T-cell (primary cell): ENCODE measurements at places on chromosomes 12 and 14. TPM values are rescaled to one million over a fixed set of nuclear protein-coding genes. Genes with fewer than 3 reads are reported as not detected.
A peak's percentile ranks its signal among the peaks of the same experiment; 100 is the strongest.

DNA sequence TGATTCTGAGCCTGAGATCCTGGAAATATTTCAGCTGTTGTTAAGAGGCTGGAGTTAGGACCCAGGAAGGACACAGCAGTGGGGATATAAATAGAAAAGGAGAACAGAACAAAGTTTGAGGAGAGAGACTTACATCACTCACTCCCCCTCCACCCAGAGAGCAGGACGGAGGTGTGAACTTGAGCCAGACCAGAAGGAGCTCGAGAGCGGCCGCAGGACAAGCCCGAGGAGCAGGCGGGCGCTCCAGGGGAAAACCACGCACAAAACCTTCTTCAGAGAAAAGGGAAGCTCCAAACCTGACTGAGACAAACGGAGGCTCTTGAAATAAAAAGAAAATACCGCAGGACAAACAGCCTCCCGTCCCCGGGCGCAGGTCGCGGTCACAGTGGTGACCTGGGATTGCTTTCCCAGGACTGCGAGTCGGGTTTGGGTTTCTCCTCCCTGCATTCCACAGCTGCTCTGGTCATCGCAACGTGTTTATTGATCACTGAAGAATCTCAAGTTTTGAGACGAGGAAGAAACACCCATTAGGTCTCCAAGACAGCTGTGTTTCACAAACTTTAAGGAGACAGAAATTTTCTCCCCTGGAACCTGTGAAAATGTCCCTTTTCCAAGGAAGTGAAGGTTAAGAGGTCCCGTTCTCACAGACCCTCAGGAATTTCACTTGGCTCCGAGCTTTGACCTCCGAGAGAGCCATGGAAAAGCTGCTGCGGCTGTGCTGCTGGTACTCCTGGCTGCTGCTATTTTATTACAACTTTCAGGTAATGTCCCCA is at the start of gene ADGRD1:
Gene ADGRD1, plus strand, starts transcription at position 137 of the 773 bp plus-strand sequence. Its CDS starts 559 bp downstream, at position 696.
- H3K27ac ChIP-seq = no peak within 1 kb of the TSS
- no peaks in the 10 kb centered on the region for H3K36me3 ChIP-seq
- no peaks in the 10 kb centered on the region for H3K4me1 ChIP-seq
- H3K27me3 ChIP-seq = peaks cover 27% of the 10 kb centered on the region

DNA sequence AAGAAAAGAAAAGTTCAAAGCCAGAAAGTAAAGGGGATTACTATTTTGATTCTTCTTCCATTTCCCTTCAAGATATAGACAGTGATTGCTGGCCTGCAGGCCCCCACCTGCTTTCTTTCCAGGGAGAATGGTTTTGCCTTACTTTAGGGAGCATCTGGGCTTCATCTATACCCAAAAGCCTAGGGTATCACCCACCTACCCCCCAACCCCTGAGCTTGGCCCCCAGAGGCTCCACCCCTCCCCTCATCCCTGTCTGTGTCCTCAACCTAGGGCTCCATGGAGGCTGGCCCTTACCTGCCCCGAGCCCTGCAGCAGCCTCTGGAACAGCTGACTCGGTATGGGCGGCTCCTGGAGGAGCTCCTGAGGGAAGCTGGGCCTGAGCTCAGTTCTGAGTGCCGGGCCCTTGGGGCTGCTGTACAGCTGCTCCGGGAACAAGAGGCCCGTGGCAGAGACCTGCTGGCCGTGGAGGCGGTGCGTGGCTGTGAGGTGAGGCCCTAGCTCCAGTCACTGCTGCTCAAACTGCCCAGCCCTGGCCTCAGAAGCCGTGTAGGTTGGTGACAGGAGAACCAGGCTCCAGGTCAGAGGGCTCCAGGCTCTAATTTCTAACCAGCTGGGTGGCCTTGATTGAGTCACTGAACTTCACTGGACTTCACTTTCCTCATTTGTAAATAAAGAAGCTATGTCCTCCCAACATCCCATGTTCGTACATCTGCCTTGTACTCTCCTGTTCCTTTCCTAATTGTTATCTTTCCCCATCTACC is 13.6 kb downstream of the ARHGEF40 start:
- H3K27ac ChIP-seq = no peak overlapping the region
- peaks cover 3% of the 10 kb centered on the region for H3K4me1 ChIP-seq
- DNase-seq = no peak
- H3K4me3 ChIP-seq = no peak overlapping the region
- H3K27me3 ChIP-seq = no peaks in the 10 kb centered on the region

- H3K4me1 ChIP-seq = no peaks in the 10 kb centered on the region
- H3K4me3 ChIP-seq = no peak overlapping the region
- H3K27ac ChIP-seq = no peak overlapping the region
- no peaks in the 10 kb centered on the region for H3K27me3 ChIP-seq
- no peaks in the 10 kb centered on the region for H3K36me3 ChIP-seq
Observed at GRCh38 chr12:114895827-114896226, 211.9 kb upstream of the TBX3 start.

- no peak overlapping the region for H3K27ac ChIP-seq
- peaks cover 8% of the 10 kb centered on the region for H3K4me1 ChIP-seq
- no peak for DNase-seq
- no peaks in the 10 kb centered on the region for H3K27me3 ChIP-seq
- H3K36me3 ChIP-seq = no peaks in the 10 kb centered on the region
Observed at GRCh38 chr12:53048780-53049401, 974 bp upstream of the TNS2 start.

- H3K27ac ChIP-seq = no peak overlapping the region
- H3K27me3 ChIP-seq = no peaks in the 10 kb centered on the region
Observed at GRCh38 chr12:67155863-67156262, 113.3 kb upstream of the CAND1 start.

DNA sequence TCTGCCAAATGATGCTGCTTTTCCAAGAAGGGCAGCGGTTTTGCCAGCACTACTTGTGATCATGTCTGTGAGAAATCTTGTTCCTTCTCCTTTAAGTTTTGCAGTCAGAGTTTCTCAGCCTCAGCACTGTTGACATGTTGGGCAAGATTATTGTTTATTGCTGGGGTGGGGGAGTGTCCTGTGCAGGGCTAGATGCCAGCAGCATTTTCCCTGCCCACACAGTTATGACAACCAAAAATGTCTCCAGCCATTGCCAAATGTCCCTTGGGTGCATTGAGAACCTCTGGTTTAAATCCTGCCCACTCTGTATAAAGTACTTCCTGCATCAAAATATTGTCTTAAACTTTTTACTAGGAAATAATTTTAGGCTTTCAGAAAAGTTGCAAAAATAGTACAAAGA is 20.0 kb downstream of the TMEM132C start:
- DNase-seq = no peak
- H3K4me3 ChIP-seq = no peak overlapping the region
- H3K27me3 ChIP-seq = no peaks in the 10 kb centered on the region
- no peaks in the 10 kb centered on the region for H3K36me3 ChIP-seq

- H3K27ac ChIP-seq = no peak overlapping the region
- H3K36me3 ChIP-seq = no peaks in the 10 kb centered on the region
Observed at GRCh38 chr12:100877776-100878175, 83.2 kb downstream of the ANO4 start.

GRCh38 chr12:2306735-2307134 is 253.9 kb downstream of the CACNA1C start:
- no peaks in the 10 kb centered on the region for H3K4me1 ChIP-seq
- H3K36me3 ChIP-seq = no peaks in the 10 kb centered on the region
- no peak overlapping the region for H3K27ac ChIP-seq
- no peak overlapping the region for H3K4me3 ChIP-seq
- H3K27me3 ChIP-seq = peaks cover 6% of the 10 kb centered on the region
- DNase-seq = no peak

- H3K4me3 ChIP-seq = no peak overlapping the region
- no peaks in the 10 kb centered on the region for H3K27me3 ChIP-seq
- H3K4me1 ChIP-seq = no peaks in the 10 kb centered on the region
- no peak for DNase-seq
Observed at GRCh38 chr12:131616738-131617137, 94.2 kb upstream of the SFSWAP start.

GRCh38 chr14:86935241-86935885 is 1057.6 kb downstream of the GALC start:
- H3K27me3 ChIP-seq = no peaks in the 10 kb centered on the region
- no peaks in the 10 kb centered on the region for H3K4me1 ChIP-seq
- no peak overlapping the region for H3K4me3 ChIP-seq
- H3K27ac ChIP-seq = no peak overlapping the region

GRCh38 chr12:68509242-68509641 is 101.5 kb upstream of the RAP1B start:
- DNase-seq = no peak
- no peaks in the 10 kb centered on the region for H3K4me1 ChIP-seq
- no peaks in the 10 kb centered on the region for H3K36me3 ChIP-seq
- H3K27ac ChIP-seq = no peak overlapping the region

DNA sequence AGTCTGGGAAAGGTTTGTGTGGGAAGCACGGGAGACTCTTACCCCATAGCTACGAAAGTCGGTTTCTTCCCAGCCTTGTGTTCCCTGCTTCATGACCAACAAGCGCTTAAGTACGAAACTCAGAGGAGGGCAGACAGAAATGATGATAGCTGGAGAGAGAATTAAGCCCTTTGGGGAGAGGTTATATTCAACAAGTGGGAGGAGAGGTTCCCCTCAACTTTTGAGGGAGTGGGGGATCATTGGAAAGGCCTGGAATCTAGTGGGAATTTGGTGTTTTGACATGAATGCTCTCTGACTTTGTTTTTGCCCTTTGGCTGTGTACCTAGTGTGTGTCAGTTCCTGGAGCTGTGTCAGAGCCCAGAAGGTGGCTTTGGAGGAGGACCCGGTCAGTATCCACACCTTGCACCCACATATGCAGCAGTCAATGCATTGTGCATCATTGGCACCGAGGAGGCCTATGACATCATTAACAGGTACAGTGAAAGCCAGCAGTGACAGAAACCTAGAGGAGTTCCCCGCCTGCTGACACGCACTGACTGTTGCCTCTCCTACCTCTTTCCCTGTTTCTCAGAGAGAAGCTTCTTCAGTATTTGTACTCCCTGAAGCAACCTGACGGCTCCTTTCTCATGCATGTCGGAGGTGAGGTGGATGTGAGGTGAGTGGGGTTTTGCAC is 40.6 kb downstream of the FNTB start:
- no peak for DNase-seq
- peaks cover 2% of the 10 kb centered on the region for H3K36me3 ChIP-seq
- H3K27me3 ChIP-seq = no peaks in the 10 kb centered on the region

DNA sequence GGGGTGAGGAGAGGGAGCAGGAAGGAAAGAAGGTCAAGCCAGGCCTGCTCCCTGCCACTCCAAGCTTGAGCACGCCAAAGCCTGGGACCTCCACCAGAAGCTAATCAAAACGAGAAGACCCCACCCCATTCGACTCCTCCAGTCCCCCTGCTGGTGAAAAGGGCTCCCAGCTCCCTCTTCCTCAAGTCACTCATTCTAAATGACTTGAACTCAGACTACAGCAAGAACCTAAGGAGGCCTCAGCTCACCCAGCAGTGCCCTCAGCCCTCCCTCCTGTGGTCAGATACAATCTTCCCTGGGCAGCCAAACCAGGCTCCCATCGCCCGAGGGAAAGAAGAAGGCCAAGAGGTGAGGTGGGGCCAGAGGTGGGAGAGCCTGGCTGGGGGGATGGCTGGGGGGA is 17.4 kb downstream of the HDAC7 start:
- H3K27ac ChIP-seq = peak overlapping the region; percentile 27
- H3K4me1 ChIP-seq = peaks cover 99% of the 10 kb centered on the region
- H3K36me3 ChIP-seq = peaks cover 4% of the 10 kb centered on the region
- DNase-seq = no peak
- peak overlapping the region; percentile 25 for H3K4me3 ChIP-seq
- no peaks in the 10 kb centered on the region for H3K27me3 ChIP-seq

The IGF1 gene
- total RNA-seq = not detected

The ITGA7 gene
- total RNA-seq = 4.6 TPM

The RERGL gene
- not detected for total RNA-seq

The RNASE4 gene
- total RNA-seq = 0.46 TPM

The SYNDIG1L gene
- 0.73 TPM for total RNA-seq

The RAD51AP1 gene
- total RNA-seq = 0.85 TPM

The LGR5 gene
- total RNA-seq = not detected
